Kidney tubule cell (primary cell): ENCODE measurements at places on chromosomes 6 and 20.

GRCh38 chr6:129130959-129131681, 248.2 kb downstream of the LAMA2 start:
- no peak for DNase-seq

DNA sequence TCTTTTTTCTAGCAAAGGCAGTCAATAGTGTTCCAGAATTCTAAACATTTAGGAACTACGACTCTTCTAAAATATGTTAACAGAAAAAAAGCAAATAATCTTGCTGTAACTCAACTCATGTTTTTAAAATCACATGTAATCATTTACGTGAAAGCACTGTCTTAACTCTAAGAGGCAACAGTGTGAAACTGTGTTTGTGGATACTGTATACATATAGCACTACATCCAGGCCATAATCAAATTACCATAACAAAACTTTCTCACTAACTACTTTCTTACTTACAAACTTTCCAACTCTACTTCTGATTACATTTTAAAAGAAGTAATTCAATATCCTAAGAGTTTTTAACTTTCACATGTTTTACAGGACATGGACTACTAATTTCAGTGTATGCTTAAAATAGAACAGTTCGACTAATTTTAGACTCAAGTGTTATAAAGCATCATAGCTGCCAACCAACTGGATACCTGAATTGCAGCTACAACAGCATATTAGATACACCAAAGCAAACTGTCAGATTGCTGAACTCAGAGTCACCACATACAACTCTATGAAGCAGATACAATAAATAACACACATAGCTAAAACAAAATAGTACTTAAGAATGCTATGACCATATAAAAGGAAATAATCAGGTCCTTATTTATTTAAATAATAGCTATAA, 121.6 kb upstream of the BEND6 start:
- DNase-seq = no peak

DNA sequence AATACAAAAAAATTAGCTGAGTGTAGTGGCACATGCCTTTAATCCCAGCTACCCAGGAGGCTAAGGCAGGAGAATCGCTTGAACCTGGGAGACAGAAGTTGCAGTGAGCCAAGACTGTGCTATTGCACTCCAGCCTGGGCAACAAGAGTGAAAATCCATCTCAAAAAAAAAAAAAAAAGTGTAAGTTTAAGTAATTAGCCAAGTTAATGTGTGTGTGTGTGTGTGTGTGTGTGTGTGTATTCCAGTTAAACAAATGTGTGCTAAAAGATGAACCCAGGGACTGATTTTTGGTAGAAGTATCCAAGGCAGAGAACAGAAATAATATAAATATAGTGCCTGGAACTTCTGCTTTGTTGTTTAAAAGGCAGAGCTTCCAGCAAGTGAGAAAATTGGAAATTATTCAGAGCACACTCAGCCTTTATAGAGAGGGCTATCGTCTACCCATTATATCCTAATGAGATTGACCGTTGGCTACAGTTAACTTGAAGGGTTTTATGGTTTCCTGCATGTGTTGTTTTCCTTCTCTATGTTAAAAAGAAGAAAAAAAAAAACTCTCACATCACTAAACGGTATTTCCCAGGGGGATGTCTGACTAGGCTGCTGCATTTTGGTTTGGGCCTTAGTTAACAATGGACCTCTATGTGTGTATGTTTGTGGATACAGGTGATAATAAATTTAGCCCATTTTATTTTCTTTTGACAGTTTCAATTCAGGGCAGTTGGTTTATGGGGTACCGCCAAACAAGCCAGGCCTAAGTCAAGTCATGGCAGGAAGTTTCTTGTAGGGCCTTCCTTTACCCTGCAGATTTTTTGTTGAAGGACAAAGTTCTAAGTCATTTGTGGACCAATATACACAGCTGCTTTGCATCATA, 9.8 kb downstream of the SOX4 start:
- DNase-seq = peak; percentile 20

DNA sequence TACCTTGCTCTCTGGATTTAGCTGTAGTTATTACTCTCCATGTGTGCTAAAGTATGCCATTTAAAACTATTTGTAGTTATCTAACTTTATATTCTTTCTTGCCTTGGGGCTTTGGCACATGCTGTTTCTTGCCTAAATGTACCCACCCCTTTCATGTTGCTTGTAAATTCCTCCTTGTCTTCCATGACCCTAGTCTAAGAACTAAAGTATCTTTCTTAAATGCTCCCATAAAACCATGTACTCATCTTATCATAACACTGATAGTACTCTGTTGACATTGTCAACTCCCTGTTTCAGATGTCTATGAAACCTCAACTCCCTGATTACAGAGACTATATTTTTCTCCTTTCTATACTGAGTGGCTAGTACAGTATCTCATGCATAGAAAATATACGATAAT, 564.9 kb upstream of the IRAK1BP1 start:
- no peak for DNase-seq

GRCh38 chr6:14170128-14170527, 52.6 kb downstream of the CD83 start:
- DNase-seq = no peak

DNA sequence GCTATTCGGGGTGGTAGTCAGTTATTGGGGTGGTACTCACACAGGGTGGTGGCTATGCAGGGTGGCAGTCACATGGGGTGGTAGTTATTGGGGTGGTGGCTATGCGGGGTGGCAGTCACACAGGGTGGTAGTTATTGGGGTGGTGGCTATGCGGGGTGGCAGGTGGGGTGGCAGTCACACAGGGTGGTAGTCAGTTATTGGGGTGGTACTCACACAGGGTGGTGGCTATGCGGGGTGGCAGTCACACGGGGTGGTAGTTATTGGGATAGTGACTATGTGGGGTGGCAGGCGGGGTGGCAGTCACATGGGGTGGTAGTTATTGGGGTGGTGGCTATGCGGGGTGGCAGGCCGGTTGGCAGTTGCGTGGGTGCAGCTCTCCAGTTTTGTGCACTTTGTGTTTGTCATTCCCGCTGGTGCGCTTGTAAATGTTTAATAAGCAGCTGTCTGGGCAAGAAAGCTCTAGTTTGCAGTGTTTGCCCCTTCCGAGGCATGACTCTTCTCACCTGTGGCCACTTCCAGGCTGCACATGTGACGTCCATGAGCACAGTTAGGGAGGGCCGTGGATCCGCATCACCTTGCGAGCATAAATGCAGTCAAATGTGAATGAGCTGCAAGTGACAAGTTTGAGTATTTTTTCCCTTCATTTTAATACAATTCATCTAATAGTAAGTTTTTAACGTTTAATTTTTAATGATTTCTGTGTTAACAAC, 219.0 kb upstream of the CST7 start:
- DNase-seq = no peak

- DNase-seq = no peak
Measured at GRCh38 chr20:47089151-47089550, 194.5 kb downstream of the EYA2 start.

GRCh38 chr6:19465760-19466159, 371.4 kb upstream of the ID4 start:
- DNase-seq = peak; percentile 5

- no peak for DNase-seq
Measured at GRCh38 chr6:110681543-110682459, 133.5 kb downstream of the CDK19 start.

GRCh38 chr6:107080036-107080435, 35.3 kb downstream of the BEND3 start:
- no peak for DNase-seq

DNA sequence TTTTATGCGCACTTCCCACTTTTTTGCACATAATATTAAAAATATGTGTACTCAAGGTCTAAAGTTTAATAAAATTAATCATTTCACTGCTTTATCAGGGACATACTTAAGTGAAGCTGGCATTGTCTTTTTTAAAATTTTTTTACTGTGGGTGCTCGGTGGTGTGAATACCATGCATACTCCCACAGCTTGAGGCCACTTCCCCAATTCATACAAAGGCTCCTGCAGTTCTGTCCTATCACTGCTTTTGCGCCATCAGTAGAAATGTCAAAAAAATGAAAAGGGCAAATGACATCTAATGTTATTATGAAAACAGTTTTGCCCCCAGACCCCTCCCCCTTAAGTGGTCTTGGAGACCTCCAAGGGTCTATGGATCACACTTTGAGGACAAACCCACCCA, 464.1 kb upstream of the ARID1B start:
- DNase-seq = no peak

- no peak for DNase-seq
Measured at GRCh38 chr6:157445277-157446009, 64.5 kb downstream of the ZDHHC14 start.

DNA sequence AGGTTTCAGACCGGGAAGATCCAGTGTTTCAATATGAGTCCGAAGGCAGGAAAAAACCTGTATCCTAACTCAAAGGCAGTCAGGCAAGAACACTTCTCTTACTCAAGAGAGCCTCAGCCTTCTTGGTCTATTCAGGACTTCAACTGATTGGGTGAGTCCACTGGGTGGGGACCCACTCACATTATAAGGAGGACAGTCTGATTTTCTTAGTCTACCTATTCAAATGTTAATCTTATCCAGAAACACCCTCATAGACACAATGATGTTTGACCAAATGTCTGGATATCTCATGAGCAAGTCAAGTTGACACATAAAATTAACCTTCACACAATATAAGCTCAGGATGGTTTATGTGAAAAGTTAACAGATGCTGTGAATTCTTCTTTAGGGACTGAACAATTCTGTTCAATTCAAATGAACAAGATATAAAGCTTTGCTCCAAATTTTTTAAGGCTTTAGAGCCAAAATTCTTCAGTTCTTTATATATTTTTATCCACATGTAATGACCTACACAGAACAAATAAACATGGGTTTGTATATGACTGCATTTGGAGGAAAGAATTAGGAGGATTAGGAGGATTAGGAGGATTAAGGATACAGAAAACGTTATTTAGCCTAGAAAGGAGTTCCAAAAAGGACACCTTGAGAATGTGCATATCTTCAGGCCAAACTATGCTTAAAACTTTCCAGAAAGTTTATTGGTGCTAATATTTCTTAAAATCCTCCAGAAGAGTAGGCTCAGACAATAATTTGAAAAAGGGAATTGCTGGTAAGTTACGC, 35.3 kb upstream of the LAMA2 start:
- no peak for DNase-seq

- DNase-seq = no peak
Measured at GRCh38 chr20:53557130-53557529, 36.5 kb downstream of the ZNF217 start.

DNA sequence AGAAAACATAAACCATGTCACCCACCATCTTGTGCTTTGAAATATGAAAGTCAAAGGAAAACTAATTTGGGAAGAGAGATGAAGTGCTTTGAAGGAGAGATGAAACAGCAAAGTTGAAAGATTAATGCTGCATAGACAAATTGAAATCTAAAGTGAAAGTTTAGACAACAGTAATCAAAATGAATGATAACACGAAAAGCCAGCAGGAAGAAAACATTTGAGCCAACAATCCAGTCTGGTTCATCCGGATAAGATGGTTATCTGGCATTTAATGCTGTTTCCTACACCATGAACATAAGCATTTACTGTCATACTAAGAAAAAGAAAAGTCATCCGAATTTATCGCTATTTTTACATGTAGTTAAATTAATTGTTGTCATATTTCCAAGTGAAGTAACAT, 595 bp downstream of the HAO1 start:
- no peak for DNase-seq

GRCh38 chr6:31214516-31214915, 44.0 kb upstream of the POU5F1 start:
- no peak for DNase-seq
